HS-27A (cell line): ENCODE measurements at places on chromosomes 7 and 10.

GRCh38 chr10:70367195-70367796 is 15.1 kb downstream of the LRRC20 start:
- DNase-seq, result no peak

DNA sequence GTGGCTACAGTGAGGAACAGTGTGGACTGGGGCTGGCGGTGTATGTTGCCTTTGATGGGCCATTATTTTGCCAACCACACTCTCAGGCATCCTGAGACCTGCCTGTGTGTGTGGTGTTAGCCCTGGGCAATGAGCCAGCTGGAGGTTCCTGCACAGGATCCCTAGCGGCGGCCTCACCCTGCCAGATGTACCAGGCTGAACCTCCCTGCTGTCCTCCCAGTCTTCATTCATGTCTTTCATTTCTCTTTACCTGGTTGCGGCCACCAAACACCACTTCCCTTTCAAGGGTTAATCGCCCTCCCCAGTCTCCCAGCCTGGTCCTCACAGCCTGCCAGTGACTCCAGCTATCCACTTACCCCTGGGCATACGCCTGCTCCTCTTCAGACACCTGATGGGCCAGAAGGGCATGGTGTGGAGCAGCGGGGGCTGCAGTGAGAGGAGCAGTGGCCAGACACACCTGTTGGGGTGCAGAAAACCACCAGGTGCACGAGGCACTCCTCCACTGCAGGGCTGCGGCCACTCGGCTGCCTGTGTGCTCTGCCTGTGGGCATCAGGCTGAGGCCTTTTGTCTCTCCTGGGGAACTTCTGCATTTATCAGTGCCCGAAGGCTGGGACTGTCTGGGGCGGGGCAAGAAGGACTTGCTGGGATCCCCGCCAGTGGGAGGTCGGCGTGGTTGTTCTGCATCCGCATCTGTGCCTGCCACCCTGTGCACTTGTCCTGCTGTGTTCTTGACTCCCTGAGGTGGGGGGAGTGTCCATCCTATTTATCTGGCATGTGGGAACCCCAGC is 111.6 kb downstream of the ARHGAP22 start:
- no peak for DNase-seq

DNA sequence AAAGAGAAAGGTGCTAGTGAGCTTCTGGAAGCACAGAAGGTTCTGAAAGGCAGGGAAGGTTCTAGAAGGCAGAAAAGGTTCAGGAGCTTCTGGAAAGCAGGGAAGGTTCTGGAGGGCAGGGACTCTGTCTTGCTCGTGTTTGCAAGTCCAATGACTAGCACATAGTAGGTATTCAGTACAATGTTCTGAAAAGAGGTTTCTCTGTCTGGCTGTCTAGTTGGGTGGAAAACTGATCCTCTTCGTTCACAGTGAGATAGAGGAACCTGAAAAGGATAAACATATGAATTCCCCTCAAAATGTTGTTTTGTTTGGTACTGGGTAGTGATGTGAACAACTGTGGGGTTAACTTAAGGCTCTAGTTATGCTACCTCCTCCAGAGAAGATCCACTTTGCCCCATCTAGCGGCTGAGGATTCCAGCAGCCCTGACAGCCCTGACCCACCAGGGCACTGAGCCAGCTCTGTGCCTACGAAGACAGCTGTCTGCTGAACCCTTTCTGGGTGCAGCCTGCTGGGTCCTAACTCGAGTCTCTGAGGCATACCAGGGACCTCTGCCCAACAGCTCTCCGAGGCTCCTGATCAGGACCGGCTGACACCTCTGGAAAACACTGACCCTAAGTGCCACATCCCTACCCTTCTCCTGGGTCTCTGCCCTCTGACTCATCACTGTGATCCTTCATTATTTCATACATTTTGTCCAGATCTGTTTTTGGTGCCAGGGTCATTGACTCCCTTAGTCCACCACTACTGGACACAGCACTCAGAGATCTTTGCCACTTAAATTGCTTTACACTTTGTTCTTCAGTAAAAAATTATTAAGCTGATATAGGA is 15.4 kb downstream of the PTPRN2 start:
- no peak for DNase-seq

GRCh38 chr7:143085109-143085508 is 33.0 kb downstream of the OR6V1 start:
- no peak for DNase-seq

DNA sequence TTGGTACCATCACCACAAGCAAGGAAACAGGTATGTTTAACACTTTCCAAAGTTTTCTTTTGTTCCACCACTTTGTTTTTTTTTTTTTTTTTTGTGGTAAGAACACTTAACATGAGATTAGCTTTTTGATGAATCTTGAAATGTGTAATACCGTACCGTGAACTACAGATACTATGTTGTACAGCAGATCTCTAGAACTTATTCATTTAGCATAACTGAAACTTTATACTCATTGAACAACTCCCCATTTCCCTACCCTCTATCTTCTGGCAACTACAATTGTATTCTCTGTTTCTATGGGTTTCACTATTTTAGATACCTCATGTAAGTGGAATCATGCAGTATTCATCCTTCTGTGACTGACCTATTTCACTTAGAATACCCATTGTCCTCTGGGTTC is 162.7 kb upstream of the ITGB1 start:
- no peak for DNase-seq
